ENCODE measurements at places on chromosomes 7 and 10.

DNA sequence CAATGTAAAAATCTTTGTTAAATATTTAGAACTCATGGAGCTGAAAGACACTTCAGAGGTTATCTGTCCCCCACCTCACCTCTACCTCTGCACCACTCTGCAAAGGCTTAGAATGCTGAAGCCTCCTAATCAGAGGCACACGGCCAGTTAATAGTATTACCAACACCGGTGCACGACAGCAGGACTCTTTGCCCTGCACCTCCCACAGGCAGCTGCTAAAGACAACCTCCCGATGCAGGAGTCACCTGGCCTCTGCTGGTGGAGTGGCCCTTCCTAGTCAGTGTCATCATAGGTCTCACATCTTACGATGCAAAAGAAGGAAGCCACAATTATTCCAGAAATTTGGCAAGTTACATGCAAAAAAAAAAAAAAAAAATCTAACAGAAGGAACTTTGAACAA lies 66.6 kb upstream of the MGMT start:
- no peak for DNase-seq

DNA sequence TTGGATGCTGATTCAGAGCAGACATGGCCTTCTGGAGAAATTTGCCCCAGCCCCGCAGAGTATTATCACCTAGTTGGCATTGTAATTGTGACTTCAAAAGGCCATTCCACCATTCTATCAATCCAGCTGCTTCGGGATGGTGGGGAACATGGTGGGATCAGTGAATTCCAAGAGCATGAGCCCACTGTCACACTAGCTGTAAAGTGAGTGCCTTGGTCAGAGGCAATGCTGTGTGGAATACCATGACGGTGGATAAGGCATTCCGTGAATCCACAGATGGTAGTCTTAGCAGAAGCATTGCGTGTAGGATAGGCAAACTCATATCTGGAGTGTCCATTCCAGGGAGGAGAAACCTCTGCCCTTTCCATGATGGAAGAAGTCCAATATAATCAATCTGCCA lies 13.3 kb upstream of the TMEM248 start:
- no peak for DNase-seq

- DNase-seq, result peak; percentile 7
Measured at GRCh38 chr10:113520690-113521474, 32.0 kb upstream of the HABP2 start.

GRCh38 chr7:75889223-75889825 lies 10.5 kb downstream of the RHBDD2 start:
- DNase-seq, result peak; percentile 83

DNA sequence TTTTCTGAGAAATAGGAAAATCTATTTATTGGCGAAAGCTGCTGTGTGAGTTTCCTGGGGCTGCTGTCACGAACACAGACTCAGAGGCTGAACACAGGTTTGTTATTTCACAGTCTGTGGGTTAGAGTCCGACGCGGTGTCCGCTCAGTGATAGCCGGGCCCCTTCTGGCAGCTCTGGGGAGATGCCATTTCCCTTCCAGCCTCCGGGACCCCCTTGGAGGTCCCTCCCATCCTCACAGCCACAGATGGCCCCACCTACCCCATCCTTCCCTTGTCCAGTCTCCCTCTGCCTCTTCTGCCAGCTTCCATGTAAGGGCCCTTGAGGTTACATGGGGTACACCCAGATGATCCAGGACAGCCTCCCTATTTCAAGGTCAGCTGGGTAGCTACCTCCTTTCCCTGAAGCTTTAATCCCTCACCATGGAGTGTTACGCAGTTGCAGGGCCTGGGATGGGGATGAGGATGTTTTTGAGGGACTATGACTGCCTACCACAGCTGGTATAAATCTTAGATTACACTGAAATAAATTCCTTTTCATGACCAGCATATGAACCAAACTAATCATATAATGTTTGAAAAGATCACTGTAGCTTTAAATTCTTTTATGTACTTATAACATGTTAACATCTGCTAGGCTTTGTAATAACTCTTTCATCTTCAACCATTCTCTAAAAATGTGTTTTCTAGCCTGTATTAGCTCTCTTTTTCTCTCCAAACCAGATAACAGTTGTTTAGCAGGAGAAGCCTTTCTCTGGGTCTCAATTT lies 98.5 kb downstream of the WDR37 start:
- no peak for DNase-seq

GRCh38 chr7:43496596-43496995 lies 86.3 kb upstream of the STK17A start:
- no peak for DNase-seq

DNA sequence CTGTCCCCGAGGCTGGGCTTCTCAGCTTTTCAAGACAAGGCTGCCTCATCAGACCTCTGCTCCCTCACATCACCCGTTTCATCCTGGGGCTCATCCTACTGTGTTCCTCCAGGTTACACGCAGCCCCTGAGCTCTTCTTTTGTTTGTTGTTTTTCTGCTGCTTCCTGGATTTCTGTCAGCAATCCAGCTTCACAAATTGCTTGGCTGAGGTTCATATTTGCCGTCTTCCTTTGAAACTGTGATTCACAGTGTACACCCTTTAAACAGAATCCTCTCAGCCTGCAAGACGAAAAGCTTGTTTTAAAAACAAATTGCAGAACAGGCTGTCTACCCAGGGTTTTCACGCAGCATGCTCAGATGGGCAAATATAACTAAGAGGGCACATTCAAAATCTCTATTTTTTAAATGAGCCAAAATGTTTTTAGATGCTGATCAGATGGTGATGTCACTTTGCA lies 39.1 kb upstream of the PARD3 start:
- DNase-seq, result no peak

GRCh38 chr7:112203365-112203739 lies 2.8 kb downstream of the DOCK4 start:
- no peak for DNase-seq
